NCI-H1105 (cell line): ENCODE measurements at places on chromosomes 4 and X.

GRCh38 chr4:151905197-151905596, 144.4 kb upstream of the GATB start:
- DNase-seq, result no peak

GRCh38 chr4:111046811-111047210, 423.9 kb upstream of the PITX2 start:
- DNase-seq, result no peak

DNA sequence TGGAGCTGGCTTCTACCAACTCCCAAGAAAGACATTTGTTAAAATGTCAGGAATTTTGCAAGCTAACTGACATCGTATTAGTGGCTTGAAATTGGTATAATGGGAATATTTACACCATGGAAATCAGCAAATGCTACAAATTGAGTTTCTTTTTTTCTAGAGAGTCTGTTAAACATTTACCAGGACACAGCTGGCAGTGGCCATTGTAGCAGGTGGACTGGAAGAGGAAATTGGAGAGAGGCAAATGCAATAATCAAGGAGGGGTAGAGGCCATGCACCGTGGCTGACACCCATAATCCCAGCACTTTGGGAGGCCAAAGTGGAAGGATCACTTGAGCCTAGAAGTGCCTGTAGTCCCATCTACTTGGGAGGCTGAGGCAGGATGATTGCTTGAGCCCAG, 32.9 kb upstream of the TSR2 start:
- DNase-seq, result no peak

DNA sequence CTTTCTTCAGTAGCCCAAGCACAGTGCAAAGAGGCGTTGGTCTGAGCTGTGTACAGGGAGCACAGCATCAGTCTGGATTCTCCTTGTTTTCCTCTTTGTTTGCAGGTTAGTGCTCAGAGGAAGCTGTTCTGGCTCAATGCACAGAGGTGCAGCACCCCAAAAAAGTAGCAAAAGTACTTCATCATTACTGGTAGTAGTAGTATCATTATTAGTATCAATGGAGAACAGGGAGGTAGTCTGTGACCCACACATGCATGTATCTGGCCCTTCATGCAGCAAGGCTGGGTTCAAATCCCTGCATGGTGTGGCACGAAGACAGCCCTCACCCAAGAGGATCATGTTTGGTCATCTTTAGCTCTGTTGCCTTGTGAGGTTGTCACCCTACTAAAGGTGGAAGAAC, 68.7 kb downstream of the CXXC4 start:
- no peak for DNase-seq

DNA sequence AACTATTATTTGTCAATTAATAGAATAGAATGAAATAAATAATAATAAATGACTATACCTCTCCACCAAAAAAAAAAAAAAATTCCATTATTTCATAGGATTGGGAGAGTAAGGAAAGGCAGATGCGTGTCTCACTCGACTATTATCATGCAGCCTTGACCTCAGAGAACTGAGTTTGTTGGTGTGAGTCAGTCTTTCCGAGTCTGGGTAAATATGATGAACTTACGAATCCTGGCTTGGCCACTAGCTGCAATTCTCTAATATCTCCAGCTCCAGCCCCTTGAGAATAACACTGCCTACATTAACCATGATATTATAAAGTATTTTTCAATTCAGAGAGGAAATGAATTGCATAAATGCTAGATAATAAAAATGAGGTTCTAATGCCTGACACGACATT, 46.6 kb upstream of the DHX15 start:
- no peak for DNase-seq

DNA sequence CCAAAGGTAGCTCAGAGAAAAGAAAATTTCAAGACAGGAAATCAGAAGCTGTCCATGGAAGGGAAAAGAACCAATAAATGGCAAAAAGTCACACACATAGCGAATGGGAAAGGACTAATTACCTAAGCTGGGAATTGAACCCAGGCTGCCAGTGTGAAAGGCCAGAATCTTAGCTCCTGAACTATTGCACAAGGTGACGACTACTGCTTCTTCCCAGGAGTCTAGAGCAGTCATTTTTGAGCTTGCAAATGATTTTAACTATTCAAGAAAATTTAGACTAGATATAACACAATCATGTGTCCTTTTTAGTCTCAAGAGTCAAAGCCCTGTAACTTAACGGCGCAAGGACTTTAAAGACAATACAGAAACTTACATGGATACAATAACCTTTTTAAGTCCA, 34.1 kb upstream of the ZNF81 start:
- peak; percentile 0 for DNase-seq

- DNase-seq, result peak; percentile 7
These were observed 19.2 kb upstream of the SLC6A14 start for GRCh38 chrX:116417214-116417613.

DNA sequence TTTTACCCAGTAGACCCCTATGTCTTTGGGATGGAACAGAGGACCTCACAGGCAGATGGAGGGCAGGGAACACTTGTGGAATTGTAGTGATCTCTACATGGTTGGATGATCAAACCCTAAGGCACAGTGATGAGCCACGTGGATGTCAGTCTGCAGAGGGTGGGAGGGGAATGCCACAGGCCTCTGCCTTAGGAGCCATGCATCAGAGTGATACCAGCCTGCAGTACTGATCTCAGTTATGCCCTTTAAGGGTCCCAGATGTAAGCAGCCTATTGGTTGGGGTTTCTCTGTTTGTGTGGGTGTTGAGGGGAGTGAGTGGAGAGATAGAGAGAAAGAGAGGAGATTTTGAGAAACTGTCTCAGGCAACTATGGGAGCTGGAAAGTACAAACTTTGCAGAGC, 39.9 kb upstream of the XAGE1B start:
- DNase-seq, result no peak

DNA sequence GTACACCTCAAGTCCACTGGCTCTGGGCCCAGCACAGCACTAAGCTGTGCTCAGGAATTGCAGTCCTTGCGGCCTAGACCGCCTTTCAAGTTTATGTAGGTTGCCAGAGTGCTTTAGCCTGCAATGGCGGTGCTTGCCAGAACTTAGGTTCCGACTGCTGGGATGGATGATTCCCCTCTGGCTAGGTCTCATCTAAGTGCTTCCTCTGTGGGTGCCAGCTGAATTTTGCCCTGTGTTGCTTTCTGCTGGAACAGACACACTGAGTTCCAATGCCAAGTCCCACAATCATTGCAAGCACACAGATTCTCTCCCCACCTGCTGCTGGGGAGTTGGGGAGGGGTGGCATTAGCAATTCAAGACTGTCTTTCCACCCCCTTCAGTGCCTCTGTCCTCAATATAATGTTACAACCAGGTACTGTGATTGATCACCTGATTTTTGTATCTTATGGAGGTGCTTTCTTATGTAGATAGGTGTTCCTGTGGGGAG, 129.5 kb downstream of the GRID2 start:
- DNase-seq, result no peak

- DNase-seq, result no peak
These were observed 359.2 kb downstream of the CCSER1 start for GRCh38 chr4:90486346-90486745.

GRCh38 chr4:47711183-47711582, 126.7 kb downstream of the CORIN start:
- no peak for DNase-seq

- no peak for DNase-seq
These were observed 3.1 kb downstream of the BLOC1S4 start for GRCh38 chr4:6718932-6719610.

DNA sequence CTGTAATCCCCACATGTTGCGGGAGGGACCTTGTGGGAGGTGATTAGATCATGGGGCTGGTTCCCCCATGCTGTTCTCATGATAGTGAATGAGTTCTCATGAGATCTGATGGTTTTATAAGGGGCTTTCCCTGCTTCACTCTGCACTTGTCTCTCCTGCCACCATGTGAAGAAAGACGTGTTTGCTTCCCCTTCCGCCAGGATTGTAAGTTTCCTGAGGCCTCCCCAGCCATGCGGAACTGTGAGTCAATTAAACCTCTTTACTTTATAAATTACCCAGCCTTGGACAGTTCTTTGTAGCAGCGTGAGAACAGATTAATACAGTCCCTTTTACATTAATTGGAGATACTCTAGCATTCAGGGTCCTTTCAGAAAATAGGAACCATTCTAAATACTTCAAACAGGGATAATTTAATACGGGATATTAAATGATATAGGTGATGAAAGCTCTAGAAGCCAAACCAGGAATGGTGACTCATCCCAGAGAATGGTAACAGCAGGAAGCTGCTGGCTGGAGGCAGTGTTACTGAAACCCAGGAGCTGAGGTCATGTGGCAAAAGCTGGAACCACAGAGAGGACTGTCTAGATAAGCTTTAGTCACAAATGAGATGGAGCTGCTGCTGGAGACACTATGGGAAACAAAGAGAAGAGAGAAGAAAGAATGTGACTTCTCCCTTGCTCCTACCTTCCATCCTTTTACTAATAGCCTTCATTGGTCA, 57.3 kb downstream of the GSTCD start:
- DNase-seq, result no peak

- DNase-seq, result peak; percentile 53
These were observed 109.3 kb downstream of the AFF2 start for GRCh38 chrX:148609515-148610327.

- DNase-seq, result no peak
These were observed 26.3 kb upstream of the KDM5C start for GRCh38 chrX:53251307-53251706.

DNA sequence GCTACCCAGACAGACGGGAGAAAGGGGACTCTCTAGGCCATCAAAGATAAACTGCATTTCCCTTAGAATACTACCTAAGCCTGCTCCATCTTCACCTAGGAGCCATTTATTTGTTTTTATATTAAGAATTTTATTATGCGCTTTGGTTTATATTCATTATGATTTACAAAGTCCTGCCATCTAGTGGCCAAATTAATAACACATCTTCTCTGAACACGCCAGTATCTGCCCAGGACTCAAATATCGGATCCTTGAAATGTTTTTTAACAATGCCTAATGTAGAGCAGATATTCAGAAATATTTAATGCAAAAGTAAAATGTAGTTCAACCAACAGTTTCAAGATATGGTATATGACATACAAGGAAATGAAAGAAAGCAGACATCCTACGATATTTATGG, 20.8 kb upstream of the PRPS2 start:
- DNase-seq, result no peak

DNA sequence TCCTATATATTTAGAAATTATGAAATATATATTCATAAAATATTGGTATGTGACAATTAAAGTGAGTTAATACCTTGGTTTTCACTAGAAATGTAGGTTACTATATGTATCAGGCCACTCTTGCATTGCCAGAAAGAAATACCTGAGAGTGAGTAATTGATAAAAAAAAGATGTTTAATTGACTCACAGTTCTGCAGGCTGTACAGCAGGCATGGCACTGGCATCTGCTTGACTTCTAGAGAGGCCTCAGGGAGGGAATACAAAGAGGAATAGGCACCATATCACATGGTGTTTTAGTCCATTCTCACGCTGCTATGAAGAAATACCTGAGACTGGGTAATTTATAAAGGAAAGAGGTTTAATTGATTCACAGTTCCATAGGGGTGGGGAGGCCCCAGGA, 1560.6 kb downstream of the STIM2 start:
- no peak for DNase-seq

DNA sequence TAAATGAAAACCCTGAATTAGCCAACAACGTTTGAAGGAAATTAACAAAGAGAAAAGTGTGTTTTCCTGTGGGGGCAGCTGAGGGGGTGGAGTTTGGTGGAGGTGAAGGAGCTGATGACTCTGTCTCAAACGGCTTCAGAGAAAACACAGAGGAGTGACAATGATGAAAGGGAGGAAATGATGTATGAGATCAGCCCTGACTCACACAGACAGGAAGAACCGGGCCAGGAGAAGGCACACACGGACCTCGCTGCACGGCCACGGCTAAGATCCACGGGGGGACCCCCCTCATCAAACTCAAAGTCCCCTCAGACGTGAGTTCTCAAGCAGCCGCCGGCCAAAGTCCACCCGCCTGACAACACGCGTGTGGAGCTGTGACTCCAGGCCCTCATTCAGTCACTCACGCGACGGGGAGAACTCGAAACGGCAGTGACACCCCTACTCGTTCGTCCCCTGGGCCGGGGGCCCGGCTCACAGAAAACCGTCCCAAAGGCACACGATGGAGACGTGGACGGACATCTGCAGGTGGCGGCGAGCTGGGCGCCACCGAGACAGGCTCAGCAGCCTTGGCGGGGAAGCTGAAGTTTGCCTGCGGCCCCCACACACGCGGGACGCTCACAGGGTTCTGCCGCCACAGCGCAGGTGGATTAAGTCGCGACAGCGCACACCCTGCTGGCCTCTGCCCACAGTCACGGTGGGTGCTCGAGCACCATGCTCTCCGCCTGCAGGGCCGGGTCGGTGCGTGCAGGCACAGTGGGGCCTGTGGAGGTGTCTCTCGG, 28.8 kb downstream of the PPP2R3B start:
- DNase-seq, result no peak
